ENCODE measurements at places on chromosomes 3 and 15. TPM values are rescaled to one million over a fixed set of nuclear protein-coding genes. Genes with fewer than 3 reads are reported as not detected.

DNA sequence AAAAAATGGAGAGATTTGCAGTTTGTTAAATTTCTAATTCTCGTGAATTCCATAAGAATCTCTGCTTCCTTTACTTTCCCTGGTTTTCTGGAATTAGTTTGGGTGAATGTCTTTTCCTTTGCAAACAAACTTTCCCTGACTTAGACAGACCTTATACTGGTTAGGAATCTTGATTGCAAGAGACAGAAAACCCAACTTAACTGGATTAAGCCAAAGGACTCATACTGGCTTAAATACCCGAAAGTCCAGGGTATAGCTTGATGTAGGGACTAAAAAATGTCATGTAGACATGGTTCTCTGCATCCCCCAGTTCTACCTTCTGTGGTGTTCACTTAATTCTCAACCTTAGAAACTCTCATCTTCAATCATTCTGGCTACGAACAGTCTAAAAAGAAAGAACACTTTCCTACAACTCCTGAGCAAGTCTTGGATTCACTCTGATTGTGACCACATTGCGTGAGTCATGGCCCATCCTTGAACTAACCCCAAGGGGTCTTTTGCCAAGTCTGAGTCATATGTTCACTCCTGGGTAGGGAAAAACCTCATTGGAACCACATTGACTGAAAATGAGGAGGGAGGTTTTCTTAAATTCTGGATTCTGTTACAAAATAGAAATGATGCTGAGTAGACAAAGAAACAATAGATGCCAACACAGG, 136.0 kb upstream of the DAZL start:
- no peak overlapping the region for H3K27ac ChIP-seq
- H3K27me3 ChIP-seq, result peaks cover 2% of the 10 kb centered on the region
- peaks cover 2% of the 10 kb centered on the region for H3K36me3 ChIP-seq
- no peak for DNase-seq
- no peaks in the 10 kb centered on the region for H3K4me1 ChIP-seq

- no peak overlapping the region for H3K27ac ChIP-seq
- H3K36me3 ChIP-seq, result no peaks in the 10 kb centered on the region
- H3K4me1 ChIP-seq, result no peaks in the 10 kb centered on the region
- no peak overlapping the region for H3K4me3 ChIP-seq
- no peak for DNase-seq
- H3K27me3 ChIP-seq, result peaks cover 4% of the 10 kb centered on the region
Measured at GRCh38 chr3:72938471-72939265, 50.8 kb downstream of the GXYLT2 start.

DNA sequence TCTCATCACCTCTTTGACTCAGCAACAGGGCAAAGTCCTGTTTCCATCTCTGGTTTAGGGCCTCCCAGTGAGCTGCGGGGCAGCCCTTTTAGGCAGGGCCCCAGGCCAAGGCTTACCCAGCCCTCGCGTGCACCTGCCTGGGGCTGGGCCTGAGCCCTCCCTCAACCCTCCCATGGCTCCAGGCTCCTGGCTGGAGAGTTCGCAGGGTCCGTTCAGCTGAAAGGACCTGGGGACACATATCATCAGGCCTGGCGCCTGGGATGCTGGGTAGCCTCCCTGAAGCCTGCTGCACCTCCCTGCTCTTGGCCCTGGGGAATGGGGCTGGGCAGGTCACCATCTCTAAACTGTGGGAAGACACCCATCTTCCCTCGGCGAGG, 29.7 kb downstream of the HDAC11 start:
- no peaks in the 10 kb centered on the region for H3K4me1 ChIP-seq
- H3K4me3 ChIP-seq, result no peak overlapping the region
- DNase-seq, result no peak
- H3K27ac ChIP-seq, result no peak overlapping the region

DNA sequence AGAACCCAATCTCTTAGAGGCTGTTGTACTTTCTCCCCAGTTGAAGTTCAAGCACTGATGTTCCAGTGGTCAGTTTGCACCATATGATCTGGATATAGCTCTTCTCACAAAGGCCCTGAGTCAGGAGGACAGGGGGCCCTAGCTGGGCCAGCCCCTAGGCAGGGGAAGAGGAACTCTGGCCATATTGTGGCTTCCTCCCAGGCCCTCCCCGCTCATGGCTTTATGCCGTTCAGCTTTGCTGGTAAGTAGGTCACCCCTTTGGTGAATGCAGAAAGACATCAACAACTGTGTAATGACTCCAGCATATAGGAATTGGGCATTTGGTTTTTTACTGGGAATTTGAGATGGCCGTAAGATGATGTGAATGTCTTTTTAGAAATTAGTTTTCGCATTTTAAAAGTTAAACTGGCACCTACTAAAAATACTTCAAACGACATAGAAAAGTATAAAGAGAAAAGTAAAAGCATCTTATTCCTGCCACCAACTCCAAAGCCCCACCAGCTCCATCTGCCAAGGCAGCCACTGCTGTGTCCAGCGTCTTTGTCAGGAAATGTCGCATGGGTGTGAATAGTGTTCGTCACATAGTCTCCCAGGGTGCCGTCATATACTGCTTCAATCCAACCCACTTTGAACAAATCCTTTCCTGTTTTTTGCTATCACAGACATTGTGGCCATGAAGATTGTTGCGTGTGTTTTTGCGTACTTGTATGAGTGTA, 25.3 kb downstream of the CCR9 start:
- H3K27ac ChIP-seq, result no peak overlapping the region
- H3K27me3 ChIP-seq, result no peaks in the 10 kb centered on the region
- no peak for DNase-seq
- peaks cover 34% of the 10 kb centered on the region for H3K4me1 ChIP-seq
- H3K4me3 ChIP-seq, result no peak overlapping the region

- H3K4me1 ChIP-seq, result peaks cover 21% of the 10 kb centered on the region
- no peak for DNase-seq
- H3K27me3 ChIP-seq, result peaks cover 7% of the 10 kb centered on the region
Measured at GRCh38 chr3:129313415-129313664, 34.7 kb downstream of the HMCES start.

The UQCC5 gene
- total RNA-seq, result 11.7 TPM

The EIF4E3 gene
- 2.0 TPM for total RNA-seq

DNA sequence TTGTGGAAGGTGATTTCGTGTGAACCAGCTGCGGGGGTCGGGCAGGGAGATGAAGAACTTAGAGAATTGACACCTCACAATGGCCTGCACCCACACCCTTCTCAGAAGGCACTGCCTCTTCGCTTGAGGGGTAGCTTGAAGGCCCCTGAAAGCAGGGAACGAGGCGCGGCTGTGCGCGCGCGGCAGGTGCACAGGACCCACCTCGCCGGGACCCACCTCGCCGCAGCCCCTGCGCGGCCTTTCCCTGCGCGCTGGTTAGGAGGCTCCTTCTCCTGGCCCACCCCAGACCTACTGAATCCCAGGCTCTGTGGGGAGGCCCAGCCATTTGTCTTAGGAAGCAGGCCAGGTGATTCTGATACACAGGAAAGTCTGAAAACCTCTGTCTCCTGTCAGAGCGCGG, 46.2 kb upstream of the ATP10A start:
- H3K36me3 ChIP-seq, result no peaks in the 10 kb centered on the region
- H3K27ac ChIP-seq, result no peak overlapping the region

- H3K27ac ChIP-seq, result no peak overlapping the region
- no peaks in the 10 kb centered on the region for H3K36me3 ChIP-seq
- DNase-seq, result no peak
- peaks cover 12% of the 10 kb centered on the region for H3K4me1 ChIP-seq
- H3K27me3 ChIP-seq, result peaks cover 19% of the 10 kb centered on the region
Measured at GRCh38 chr15:31516874-31517273, 190.2 kb downstream of the KLF13 start.

DNA sequence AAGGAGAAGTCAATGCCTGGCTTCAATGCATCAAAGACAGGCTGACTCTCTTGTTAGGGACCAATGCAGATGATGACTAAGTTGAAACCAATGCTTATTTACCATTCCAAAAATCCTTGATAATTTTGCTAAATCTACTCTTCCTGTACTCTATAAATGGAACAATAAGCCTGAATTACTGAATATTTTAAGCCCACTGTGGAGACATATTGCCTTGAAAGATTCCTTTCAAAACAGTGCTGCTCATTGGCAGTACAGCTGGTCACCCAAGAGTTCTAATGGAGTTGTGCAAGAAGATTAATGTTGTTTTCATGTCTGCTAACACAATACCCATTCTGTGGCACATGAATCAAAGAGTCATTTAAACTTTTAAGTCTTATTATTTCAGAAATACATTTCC, 181.0 kb upstream of the CBLB start:
- no peaks in the 10 kb centered on the region for H3K36me3 ChIP-seq
- no peak overlapping the region for H3K27ac ChIP-seq
- no peak overlapping the region for H3K4me3 ChIP-seq
- no peak for DNase-seq

GRCh38 chr3:73055583-73055982, 5.9 kb upstream of the EBLN2 start:
- H3K27me3 ChIP-seq, result no peaks in the 10 kb centered on the region
- H3K36me3 ChIP-seq, result peaks cover 36% of the 10 kb centered on the region
- H3K27ac ChIP-seq, result no peak overlapping the region
- DNase-seq, result no peak
- H3K4me1 ChIP-seq, result peaks cover 3% of the 10 kb centered on the region

DNA sequence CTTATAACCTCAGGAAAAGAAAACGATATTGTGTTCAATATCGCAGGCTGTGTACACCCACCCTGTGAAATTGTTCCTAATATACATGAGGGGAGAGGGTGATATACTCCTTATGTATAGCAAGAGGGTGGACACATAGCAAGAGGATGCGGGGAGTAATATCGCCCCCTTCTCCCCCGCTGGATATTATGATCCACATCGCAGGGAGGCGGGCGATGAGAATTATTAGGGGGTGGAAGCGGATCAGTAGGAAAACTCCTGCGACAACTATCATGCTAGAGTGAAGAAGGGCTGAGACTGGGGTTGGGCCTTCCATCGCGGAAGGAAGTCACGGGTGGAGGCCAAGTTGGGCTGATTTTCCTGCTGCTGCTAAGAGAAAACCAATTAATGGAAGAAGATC, 24.9 kb upstream of the BMF start:
- no peak for DNase-seq
- no peaks in the 10 kb centered on the region for H3K36me3 ChIP-seq
- H3K27ac ChIP-seq, result no peak overlapping the region
- no peaks in the 10 kb centered on the region for H3K4me1 ChIP-seq

All from activated B cell treated with CpG ODN at 0.5 μM for 24 hours (primary cell).